CD4-positive, alpha-beta T cell treated with Interleukin-4 for 4 hours (primary cell): ENCODE measurements at places on chromosomes 16 and 17.

GRCh38 chr17:82126556-82127314 is 28.7 kb upstream of the FASN start:
- DNase-seq: peak; percentile 86

GRCh38 chr17:31915456-31916100 is 14.1 kb upstream of the UTP6 start:
- DNase-seq: no peak

DNA sequence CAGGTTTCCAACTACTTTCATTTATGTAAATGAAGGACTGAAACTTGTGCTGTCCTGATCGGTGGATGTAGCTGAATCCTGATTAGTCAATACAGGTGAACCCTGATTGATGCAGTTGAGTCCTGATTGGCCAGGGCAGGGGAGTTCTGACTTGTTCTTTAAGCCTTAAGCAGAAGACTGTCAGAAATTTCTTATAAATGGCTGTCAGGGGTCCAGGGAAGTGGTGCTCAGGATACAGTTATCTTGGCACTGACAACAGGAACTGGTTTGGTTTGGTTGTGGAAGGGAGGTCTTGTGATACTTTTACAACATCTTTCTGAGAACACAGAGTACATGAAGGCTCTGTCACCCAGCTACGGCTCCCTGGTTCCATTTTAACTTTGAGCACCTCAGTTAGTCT is 132.1 kb downstream of the KCNJ12 start:
- DNase-seq: no peak

- DNase-seq: no peak
Observed at GRCh38 chr16:50745940-50746339, 4.1 kb downstream of the CYLD start.

- peak; percentile 46 for DNase-seq
Observed at GRCh38 chr17:59825533-59826322, 67.0 kb downstream of the TUBD1 start.

GRCh38 chr17:32486111-32486700 is 587 bp upstream of the CDK5R1 start:
- peak; percentile 59 for DNase-seq
